Epithelial cell of prostate (primary cell): ENCODE measurements at places on chromosomes 6 and 20.

- DNase-seq = no peak
Measured at GRCh38 chr6:166313255-166314070, 5.3 kb upstream of the PRR18 start.

GRCh38 chr6:119205911-119206618, 127.6 kb upstream of the FAM184A start:
- no peak for DNase-seq

- DNase-seq = no peak
Measured at GRCh38 chr6:126632271-126632670, 292.4 kb downstream of the CENPW start.

DNA sequence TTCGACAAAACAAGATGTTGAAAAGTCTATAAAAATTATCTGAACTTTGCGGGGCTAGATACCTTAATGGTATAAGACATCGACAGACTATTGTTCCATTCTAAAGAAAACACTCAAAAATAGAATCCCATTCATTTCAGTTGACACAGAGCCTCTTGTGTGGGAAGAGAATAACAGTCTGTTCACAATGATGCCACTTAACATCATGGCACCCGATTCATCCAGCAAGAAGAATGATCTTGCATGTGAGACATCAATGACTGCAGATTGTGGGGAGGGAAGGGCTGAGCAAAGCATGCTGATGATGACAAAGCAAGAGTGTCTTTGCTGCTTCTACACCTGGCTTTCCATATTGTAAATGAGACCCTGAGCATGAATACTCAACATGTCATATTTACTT, 49.7 kb upstream of the ARMH2 start:
- DNase-seq = no peak

DNA sequence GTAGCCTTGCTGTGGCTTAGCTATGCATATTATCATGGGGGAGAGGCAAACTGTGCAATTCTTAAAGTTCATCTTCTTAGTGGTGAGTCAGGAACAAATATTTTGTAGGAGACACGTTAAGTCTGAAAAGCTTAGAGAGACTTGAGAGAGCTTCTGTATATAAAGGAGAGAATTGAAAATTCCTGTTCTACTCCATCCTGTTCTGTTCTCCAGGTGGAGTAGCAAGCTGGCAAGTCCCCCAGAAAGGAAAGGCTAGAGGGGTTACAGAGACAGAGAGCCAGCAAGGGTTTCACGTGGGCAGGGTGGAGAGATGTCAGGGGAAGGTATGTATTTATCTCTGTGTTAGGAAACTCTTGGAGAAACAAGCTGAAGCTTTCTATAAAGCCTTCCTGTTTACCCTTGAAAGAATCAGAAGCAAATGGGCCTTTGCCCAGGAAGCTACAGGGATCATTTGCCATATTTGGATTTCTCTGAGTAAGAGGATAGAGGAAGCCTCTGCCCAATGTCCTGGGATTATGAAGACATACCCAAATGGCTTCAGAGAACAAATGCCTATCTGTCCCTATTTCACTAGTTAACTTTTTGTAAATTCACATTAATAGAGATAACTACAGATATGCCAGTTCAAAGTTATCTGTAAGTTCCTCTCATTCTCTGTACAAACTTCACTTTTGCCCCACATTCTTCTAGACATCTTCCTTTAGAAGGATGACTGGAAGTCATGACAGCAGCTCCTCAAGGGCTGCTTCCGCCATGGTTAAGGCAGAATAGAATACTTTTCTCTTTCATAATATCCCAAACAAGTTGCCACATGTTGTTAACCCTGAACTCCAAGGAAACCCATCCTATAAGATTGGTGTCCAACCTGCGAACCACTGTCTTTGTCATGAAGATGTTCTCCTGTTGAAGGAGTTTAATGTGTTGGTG, 126.7 kb upstream of the NEDD9 start:
- DNase-seq = no peak

GRCh38 chr6:169650241-169650958, 51.4 kb downstream of the WDR27 start:
- DNase-seq = no peak

- DNase-seq = no peak
Measured at GRCh38 chr6:49468042-49468441, 4.9 kb downstream of the CENPQ start.

DNA sequence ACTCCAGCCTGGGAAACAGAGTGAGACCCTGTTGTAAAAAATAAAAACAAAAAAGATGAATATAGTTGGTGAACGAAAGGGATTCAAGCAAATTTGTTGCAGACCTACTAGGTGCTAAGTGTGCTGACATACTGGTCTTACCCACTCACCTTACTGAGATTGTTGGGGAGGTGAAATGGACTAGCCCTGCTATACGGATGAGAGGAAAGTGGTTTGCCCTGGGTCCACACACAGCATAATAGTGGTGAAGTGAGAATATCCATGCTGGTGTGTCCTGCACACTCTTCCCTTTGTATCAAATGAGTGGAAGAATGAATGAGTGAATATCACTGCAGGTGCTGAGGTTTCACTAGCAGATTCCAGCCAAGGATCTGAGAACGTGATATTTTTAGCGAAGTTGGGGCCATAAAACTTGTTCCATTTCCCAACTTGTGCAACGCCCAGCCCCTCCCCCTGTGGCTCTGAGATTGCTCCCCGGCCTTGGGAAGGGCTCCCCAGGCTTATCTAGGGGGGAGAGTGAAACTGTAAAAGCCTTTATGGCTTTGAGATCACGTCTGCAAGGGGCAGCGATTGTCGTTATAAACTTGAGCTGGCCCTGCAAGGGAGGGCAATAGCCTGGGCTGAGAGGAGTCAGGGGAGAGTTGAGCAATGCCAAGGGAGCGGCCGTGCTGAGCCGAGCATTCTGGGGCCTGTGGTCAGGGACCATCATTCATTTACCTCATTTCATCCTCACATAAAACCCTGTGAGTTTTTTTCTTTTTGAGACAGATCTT, 33.2 kb upstream of the TTPAL start:
- DNase-seq = no peak

DNA sequence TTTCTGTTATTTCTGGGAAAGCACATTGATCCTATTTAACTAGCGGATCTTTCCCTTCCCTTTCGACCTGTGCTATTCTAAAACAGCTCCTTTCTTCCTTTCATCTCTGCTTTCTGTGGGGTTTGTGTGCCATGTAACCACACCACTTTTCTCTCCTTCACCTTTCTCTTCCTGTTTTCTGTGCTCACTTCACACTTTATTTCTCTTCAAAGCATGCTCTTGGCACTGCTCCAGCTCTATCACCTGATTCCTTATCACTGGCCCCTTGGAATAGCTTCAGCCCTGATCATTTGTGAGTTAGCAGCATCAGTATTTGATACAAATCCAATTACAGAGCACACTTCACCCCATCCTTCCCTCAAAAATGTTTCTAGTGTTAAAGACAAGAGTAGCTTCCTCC, 8.1 kb upstream of the METTL24 start:
- no peak for DNase-seq

DNA sequence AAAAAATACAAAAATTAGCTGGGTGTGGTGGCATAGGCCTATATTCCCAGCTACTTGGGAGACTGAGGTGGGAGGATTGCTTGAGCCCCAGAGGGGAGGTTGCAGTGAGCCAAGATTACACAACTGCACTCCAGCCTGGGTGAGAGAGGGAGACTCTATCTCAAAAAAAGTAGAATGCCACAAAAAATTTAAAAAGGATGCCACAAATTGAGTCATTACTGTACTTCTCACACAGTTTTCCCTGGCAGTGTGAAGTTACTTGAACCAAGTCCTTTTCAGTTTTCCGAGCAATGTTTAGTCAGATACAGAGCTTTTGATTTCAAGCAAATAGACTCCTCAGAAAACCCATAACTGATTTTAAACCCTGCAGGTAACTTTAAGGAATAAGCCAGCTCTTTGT, 53.3 kb downstream of the TNFRSF21 start:
- no peak for DNase-seq

GRCh38 chr20:44848254-44849015, 37.1 kb upstream of the YWHAB start:
- no peak for DNase-seq

GRCh38 chr6:7268362-7268761, 44.6 kb downstream of the SSR1 start:
- no peak for DNase-seq

- no peak for DNase-seq
Measured at GRCh38 chr6:39273406-39273821, 40.8 kb downstream of the KCNK17 start.

DNA sequence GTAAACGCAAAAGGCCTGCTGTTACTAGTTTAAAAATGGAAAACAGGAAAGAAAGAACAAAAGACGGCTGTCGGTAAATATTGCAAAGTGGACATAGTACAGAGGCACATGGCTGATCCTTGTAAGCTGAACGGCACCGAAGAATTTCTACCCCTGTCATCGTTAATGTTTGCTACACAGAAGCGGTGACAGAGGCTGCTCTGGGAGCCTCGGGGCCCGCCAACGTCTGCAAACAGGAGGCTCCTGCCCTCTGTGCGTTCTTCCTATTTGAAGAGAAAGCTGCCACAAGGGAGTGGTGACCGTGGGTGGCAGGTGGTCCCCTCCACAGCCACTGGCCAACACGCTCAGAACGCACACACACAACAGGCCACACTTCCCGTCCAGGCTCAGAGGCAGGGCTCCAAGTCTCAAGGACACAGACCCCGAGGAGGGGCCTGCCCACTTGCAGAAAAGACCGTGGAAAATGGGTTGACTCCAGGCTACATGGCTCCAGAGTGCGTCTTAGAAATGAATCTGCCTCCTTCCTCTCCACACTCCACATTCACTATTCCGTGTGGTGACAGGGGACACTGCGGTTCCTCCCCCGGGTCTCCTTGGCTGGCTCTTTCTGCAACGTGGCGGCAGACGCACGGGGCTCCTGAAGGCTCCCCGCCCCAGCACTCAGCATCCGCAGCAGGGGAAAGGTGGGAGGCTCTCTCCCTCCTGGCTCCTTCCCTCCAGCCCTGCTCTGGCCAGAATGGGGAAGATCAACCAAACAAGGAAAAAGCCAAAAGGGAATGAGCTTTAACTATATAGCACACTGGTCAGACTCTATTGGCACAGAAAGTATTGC, 64.5 kb downstream of the GMPR start:
- no peak for DNase-seq

GRCh38 chr6:103167345-103168071, 1692.2 kb downstream of the HACE1 start:
- DNase-seq = no peak

- no peak for DNase-seq
Measured at GRCh38 chr6:43368259-43369160, 937 bp downstream of the ZNF318 start.

- no peak for DNase-seq
Measured at GRCh38 chr6:86511962-86512361, 425.4 kb upstream of the HTR1E start.

GRCh38 chr20:35454881-35455609, at the start of gene CEP250:
Gene CEP250, plus strand, starts transcription at chr20:35455598. Its CDS starts 6,770 bp downstream, at chr20:35462368.
- DNase-seq = peak; percentile 51

- DNase-seq = no peak
Measured at GRCh38 chr6:5619249-5619648, 357.9 kb downstream of the FARS2 start.

DNA sequence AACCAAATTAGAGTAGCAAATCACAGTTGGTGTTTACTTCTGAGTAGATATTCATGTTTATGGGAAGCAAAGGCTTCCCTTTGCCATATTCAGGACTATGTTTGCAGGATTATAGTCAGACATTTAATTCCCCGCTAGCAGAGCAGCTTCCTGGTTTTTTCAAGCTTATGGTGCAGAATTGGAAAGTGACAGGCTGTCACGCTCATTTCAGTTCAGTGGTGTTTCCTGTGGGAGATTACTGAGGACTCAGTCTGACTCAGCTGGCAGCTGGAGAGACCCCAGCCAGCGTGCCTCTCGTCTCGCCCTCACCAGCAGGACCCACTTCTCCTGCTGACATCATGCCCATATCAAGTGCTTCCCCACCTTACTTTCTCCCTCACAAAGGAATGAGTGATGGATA, 85.1 kb downstream of the LYRM2 start:
- DNase-seq = no peak

- no peak for DNase-seq
Measured at GRCh38 chr20:17673084-17673483, 9.0 kb downstream of the RRBP1 start.

- DNase-seq = no peak
Measured at GRCh38 chr6:50143011-50143719, 93.4 kb upstream of the DEFB112 start.
